AG20443 (cell line): ENCODE measurements at places on chromosomes 6 and 20.

DNA sequence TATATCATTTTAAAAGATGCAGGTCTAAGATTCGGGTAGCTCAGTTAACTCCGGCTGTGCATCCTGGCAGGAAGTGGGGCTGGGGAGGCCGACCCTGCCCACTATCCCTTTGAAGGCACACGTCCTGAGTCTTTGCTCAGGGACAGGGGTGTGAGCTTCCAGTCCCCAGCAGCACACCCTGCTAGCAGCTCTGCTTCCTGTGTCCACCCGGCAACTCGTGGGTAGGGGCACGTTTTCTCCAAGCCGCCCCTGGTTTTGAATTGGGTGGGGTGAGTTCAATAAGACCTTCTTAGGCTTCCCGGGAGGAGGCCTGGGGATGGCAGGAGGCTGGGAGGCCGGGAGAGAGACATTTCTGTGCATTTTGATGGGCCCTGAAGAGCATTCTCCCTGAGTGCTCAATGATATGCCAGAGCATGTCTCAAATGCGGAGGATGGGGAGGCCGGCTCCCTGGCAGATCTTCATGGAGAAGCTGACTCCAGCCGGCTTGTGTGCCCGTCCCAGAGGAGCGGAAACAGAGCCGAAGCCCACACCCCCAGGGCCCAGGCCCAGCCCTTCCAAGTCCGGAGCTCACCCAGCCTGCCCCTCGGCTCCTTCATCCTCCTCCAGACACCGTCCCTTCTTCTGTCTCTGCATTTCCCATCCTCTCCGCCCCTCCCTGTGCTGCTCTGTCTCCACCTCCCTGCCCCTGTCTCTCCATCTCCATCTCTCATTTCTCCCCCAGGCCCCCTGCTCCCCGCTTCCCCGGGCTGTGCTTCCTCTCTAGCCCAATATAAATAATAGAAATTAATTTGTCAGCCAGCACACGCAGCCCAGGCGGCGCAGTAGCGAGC, 36.3 kb upstream of the ZFAND3 start:
- DNase-seq = peak; percentile 65

GRCh38 chr20:24131281-24131680, 142.7 kb upstream of the GGTLC1 start:
- DNase-seq = no peak

DNA sequence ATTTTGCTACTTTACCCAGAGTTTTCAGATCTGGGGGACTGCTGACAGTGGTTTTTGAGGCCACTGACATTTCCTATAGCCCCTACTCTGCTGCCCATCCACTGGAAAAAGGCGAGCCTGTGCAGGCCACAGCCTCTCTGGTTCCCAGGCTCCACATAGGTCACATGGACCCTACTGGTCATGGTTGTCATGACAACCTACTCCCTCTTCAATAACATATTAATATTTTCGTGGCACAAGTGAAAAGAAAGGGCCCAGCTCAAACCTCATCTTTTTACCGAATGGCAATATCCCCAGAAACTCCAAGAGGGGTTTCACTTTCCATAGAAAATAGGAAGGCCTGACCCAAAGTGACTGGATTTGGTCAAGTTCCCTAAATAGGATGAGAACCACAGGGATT, 11.0 kb upstream of the FOXO3 start:
- peak; percentile 54 for DNase-seq

GRCh38 chr20:4406627-4407026, 315.1 kb upstream of the PRND start:
- DNase-seq = peak; percentile 75

GRCh38 chr6:166866839-166867637, 89.3 kb downstream of the RNASET2 start:
- DNase-seq = no peak

- DNase-seq = no peak
These were observed 16.2 kb downstream of the TREML2 start for GRCh38 chr6:41184761-41185160.

- DNase-seq = no peak
These were observed 31.9 kb downstream of the GMPR start for GRCh38 chr6:16270178-16270794.

DNA sequence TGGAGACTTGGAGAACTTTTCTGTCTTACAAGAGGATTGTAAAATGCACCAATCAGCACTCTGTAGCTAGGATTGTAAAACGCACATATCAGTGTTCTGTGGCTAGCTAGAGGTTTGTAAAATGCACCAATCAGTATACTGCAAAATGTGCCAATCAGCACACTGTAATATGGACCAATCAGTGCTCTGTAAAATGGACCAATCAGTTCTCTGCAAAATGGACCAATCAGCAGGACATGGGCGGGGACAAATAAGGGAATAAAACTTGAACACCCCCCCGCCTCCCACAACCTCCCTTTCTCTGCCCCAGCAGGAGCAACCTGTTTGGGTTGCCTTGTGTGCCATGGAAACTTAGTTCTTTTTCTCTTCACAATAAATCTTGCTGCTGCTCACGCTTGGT, 12.8 kb upstream of the RPS10 start:
- DNase-seq = no peak

- no peak for DNase-seq
These were observed 8.3 kb downstream of the NCR2 start for GRCh38 chr6:41343641-41344187.

GRCh38 chr6:45302832-45303231, 25.3 kb upstream of the RUNX2 start:
- no peak for DNase-seq

DNA sequence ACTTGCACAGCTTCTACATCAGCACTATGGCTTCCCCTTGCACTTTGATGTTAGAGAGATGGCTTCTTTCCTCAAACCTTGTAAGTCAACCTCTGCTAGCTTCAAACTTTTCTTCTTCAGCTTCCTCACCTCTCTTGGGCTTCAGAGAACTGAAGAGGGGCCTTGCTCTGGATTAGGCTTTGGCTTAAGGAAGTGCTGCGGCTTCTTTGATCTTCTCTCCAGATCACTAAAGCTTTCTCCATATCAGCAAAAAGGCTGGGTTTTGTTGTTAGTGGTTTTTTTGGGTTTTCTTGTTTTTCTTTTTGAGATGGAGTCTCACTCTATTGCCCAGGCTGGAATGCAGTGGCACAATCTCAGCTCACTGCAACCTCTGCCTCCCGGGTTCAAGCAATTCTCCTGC, 24.0 kb downstream of the CDK5RAP1 start:
- DNase-seq = no peak

DNA sequence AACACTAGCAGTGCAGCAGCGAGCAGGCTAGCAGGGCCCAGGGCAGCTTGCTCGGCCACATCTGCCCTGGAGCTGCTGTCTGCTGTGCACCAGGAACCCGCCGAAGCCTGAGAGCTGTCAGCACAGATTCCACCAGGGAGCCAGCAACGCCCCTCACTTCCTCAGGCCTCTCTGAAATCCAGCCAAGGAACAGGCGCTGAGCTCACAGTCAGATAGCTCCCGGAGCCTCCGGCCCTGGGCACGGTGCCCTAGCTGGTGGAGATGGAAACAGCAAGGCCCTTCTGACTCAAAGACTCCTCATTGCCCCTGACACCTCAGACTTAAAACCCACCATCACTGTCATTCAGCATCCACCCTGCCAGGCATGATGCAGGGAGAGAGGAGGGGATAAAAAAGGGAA, 839.4 kb downstream of the MAFB start:
- peak; percentile 95 for DNase-seq

GRCh38 chr6:127273499-127273898, 6.8 kb downstream of the RNF146 start:
- DNase-seq = no peak

GRCh38 chr20:46953596-46953995, 59.0 kb downstream of the EYA2 start:
- no peak for DNase-seq

DNA sequence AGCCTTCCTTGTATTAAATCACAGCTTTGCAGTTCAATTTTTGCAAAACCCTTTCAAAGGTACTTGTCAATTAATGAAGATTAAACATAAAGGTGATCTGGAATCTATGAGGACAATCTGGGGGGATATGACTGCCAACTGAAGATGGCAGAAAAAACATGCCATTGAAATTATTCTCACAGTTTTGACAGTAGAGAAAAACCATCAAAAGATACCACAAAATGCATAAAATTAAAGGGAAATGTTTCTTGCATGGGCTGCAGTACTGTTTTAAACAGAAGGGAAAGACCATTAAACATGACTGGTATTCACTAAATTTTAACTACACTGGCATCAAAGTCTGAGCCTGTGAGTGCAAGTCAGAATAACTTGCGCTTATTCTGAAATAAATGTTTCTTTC, 194.2 kb downstream of the ATXN1 start:
- DNase-seq = no peak

DNA sequence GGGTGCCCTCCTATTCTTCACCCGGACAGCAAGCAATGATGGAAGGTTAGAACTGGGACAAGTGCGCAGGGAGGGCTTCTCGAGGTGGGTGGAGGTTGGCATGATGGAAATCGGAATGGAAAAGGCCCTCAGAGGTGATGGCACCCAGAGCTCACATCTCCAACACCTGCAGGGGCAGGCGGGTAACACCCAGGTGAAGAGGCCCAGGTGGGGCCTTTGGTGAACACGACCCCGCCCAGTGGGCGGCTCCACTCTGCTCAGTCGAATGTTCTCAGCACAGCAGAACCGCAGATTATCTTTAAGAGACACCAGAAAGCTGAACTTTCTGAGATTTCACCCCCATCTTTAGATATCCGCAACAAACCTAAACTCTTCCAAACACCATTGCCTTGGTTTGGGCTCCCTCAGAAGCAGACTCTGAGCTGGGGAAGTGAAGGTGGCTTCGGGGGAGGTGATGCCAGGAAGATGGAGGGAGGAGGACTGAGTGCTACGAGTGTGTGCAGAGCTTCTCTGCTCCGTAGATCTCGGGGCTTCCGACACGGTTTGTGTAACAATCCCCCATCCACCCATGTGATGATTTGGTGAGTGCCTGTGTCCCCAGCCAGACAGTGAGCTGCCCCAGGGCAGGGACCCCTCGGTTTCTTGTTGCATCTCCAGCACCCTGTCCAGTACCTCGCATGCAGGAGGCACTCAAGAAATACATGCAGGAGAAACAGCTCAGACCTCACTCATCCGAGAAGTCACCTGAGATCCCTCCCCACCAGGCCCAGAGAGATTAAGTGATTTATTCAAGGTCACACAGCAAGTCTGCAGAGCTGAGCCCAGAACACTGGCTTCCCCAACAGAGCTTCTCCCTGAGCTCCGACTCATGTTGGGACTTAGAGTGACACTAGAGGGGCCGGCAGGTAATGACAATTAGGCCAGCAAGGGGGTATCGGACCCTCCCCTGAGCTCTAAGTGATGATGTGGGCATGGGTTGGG, 45.4 kb downstream of the BPIFB1 start:
- no peak for DNase-seq

- DNase-seq = peak; percentile 57
These were observed 147.2 kb downstream of the VEGFA start for GRCh38 chr6:43916924-43917877.

DNA sequence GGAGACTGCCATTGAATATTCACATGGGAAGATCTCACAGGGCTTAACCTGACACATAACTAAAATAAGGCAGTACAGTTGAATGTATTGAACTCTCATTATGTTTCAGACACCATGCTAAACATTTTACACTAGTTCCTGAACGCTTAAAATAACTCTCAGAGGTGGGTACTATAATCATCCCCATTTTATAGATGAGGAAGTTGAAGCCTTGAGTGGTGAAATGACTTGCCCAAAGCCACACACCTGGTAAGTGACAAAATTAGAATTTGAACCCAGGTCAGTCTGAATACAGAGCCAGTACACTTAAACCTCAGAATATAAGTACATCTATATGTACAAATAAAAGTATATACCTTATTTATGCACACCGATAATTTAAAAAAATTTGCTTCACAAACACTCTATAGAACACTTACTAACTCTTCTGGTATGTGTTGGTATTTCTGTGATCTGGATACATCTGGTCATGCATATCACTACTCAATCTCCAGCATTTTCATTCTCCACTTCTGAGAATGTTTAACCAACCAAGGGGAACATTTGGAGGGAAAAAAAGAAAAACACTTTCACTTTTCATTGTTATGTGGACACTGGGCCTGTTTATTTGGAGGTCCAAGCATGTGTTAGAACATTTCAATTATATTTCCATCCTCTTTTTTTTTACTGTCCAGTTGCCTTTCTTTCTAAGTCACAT, 4.6 kb upstream of the BICRAL start:
- DNase-seq = no peak
